ENCODE measurements at places on chromosomes 6 and 20.

GRCh38 chr6:70797625-70798024 lies 129.9 kb downstream of the SMAP1 start:
- DNase-seq, result no peak

GRCh38 chr6:132041706-132042105 lies 90.5 kb upstream of the CCN2 start:
- no peak for DNase-seq

- no peak for DNase-seq
Measured at GRCh38 chr20:47405775-47406325, 49.4 kb upstream of the ZMYND8 start.

- no peak for DNase-seq
Measured at GRCh38 chr20:7993238-7993637, 26.3 kb downstream of the TMX4 start.

GRCh38 chr6:100980949-100981348 lies 99.8 kb upstream of the ASCC3 start:
- DNase-seq, result no peak

GRCh38 chr6:144330017-144330987 lies 45.2 kb downstream of the UTRN start:
- DNase-seq, result no peak

GRCh38 chr6:151837223-151837622 lies 29.7 kb downstream of the ESR1 start:
- DNase-seq, result no peak

GRCh38 chr6:170460641-170461040 lies 92.5 kb downstream of the PSMB1 start:
- DNase-seq, result no peak
